H4 (cell line): ENCODE measurements at places on chromosomes 4 and X. TPM values are rescaled to one million over a fixed set of nuclear protein-coding genes. Genes with fewer than 3 reads are reported as not detected.

GRCh38 chrX:111492085-111492484 lies 19.4 kb upstream of the SERTM2 start:
- DNase-seq: peak; percentile 5

DNA sequence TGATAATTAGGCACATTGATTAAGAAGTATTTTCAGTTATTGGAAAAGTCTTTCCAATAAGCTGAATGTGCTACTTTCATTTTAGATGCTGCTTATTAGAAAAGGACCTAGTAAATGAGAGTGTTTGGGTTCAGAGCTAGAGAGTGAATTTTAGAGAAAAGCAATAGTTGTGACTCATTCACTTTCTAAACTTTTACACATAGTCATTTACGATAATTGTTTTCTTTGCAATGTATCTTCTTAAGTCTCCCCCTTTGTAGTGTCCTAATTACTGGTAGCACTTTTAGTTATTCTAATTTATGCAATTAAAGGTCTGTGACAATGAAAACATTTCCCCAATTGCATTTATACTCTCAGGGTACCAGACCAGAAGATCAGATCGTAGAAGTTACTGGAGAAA lies 1.3 kb downstream of the IL21 start:
- DNase-seq: no peak

DNA sequence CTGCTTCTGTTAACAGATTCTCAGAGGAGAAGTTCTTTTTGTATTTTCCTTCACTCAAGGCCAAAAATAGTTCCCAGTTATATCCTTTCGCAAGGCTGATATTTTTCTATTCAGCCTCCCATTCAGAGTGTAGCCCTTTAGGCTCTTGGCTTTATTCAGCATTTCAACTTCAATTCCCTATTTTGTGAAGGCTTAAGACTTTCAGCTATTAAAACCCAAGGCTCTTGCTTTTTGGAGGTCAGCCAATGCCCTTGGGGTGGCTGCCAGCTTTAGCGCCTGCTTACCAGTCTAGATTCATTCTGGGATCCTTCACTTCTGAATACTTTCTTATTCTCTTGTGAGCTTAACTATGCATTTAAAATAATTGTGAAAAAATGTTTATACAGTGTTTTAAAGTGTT lies 57.3 kb upstream of the ADGRA3 start:
- DNase-seq: no peak

DNA sequence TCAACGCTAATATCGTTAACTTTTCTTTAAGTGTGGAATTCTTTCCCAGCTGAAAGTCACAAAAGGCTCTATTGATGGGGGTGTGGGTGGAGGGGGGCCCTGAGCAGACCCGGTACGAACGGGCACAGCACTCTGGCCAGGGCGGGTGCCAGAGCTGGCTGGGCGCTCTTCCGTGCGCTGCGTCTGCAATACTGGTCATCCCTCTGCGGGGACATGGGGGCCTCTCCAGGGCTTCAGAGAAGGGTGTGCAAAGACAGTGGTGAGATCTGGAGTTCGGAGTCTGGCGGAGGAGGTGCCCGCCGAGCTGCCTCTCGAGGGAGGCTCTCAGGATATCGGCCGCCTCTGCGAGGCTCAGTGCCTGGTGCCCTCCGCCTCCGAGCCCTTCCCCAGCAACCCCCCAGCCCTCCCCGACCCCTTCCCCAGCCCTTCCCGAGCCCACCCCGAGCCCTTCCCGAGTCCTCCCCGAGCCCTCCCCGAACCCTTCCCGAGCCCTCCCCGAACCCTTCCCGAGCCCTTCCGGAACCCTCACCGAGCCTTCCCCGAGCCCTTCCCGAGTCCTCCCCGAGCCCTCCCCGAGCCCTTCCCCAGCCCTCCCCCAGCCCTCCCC lies 34.3 kb downstream of the FGFRL1 start:
- DNase-seq: no peak

DNA sequence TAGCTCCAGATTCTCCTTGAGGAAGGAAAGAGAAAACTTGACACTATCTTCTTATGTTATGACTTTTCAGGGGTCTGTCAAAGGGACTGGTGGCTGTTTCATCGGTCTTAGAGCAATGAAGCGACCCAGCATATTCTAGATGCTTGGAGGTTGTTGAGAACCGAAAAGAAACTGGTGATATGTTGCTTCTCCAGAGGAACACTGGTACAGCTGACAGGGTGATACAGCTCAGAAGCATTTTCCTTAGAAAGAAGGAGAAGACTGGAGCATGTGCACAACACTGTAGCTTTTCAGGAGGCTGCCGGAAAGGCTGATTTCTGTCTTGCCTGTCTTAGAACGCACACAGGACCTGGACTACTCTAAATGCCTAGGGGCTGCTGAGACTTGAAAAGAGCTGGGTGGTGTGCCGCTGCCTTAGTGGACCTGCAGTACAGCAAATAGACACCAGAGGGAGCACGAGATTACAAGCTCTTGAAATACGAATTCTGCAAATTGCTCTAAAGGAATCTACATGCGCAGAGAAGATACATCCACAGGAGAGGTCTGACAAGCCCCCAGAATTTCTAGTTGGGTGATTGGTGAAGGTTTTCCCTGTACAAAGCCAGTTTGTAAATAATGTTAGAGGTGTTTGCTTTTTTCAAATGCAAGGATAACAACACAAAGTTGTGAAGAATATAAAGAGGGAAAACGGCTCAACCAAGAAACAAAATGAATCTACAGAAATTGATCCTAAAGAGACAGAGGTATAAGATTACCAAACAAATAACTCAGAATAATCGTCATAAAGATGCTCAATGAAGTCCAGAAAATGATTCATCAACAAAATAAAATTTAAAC lies 223.1 kb upstream of the DMD start:
- DNase-seq: peak; percentile 46

- no peak for DNase-seq
These were observed 63.9 kb upstream of the PTPN13 start for GRCh38 chr4:86530183-86530582.

The F8A1 gene
- total RNA-seq: 6.4 and 11.8 TPM in 2 replicates

DNA sequence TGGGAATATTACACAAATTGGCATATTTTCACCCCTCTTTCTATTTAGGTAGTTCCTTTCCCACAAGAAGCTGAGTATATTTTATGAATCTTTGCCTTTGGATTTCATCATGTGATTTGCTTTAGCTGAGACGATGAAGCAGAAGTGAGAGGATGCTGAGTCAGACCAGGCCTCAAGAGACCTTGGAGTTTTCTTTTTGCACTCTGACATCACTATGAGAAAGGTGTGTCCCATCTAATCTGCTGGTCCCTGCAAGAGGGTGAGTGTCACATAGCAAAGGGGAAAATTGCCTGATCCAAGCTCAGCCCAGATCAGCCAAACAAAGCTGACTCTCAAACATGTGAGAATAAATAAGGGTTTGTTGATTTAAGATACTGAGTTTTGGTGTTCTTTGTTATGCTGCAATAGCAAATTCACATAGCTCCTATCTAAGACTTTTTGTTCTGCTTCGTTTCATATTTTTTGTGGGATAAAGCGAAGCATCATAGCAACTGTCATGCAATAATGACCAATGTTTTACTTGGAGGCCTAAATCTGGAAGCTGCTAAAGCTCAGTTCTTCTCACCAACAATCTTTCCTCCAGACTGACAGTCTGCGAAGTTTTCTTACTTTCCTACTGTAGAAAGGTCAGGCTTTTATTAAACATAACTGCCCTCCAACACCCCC lies 176.9 kb downstream of the PDHA2 start:
- peak; percentile 27 for DNase-seq

GRCh38 chrX:47644557-47645091 lies 5.7 kb downstream of the ELK1 start:
- no peak for DNase-seq

GRCh38 chrX:1390621-1391369 lies 1.1 kb downstream of the SLC25A6 start:
- DNase-seq: no peak

DNA sequence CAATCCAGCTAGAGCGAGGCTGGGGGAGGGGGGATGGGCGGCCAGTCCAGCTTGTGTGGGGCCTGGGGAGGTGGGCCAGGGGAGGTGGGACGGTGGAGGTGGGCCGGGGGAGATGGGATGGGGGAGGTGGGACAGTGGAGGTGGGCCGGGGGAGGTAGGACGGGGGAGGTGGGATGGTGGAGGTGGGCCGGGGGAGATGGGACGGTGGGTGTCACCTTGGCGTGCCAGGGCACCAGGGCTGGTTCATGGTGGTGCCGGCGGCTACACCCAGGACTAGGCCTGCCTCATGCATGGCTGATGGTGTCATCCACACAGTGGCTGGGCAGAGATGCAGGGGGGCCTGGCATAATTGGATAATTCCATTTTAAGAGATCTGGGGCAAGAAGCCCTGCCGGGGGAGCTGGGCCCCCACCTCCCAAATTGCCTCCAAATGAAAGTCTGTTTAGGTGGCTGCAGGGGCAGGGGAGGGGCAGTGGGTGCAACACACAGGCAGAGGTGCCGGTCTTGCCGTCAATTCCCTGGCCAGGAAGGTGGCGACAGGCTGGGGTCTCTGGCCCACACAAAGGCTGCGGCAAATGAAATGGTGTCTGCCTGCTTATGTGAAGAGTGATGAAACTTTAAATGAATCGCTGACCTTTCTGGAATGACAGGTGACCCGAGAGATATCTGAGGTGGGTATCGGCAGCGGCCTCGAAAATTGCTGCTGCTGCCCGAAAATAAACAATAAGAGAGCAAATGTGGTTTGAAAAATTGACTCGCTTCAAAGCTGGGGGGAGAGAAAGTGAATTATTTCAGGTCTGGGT lies 82.1 kb downstream of the FAM53A start:
- DNase-seq: no peak

- DNase-seq: no peak
These were observed 3.3 kb downstream of the RBM47 start for GRCh38 chr4:40626183-40626990.

- DNase-seq: no peak
These were observed 166.1 kb upstream of the KLF8 start for GRCh38 chrX:56066016-56066415.

- DNase-seq: no peak
These were observed 708.7 kb downstream of the TECRL start for GRCh38 chr4:63700569-63700968.

DNA sequence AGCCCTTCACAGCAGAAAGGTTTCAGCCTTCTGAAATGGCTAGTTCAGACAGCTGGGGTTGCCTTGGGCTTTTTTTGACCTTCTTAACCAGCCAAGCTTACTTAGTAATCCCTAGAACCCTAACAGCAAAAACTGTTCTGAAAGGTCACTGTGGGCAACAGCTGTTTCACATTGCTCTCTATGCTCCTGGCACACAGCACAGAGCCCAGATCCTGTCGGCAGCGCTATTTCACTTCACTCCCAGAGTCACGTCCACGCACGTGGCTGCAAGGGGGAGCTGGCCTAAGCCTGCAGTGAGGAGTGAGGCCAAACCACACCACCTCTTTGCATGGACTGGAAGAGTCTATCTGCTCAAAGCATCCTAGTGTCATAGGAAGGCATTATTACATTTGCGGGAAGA lies 32.0 kb upstream of the STS start:
- no peak for DNase-seq

The ATG4A gene
- total RNA-seq: 15.3 and 18.3 TPM in 2 replicates

The XAGE2 gene
- not detected in 2 replicates for total RNA-seq

- no peak for DNase-seq
These were observed 241.4 kb upstream of the ANXA3 start for GRCh38 chr4:78310007-78310739.

- no peak for DNase-seq
These were observed 105.5 kb downstream of the SHROOM3 start for GRCh38 chr4:76540486-76540885.

The HTT gene
- 20.3 and 23.9 TPM in 2 replicates for total RNA-seq

The EOLA2 gene
- 6.4 and 20.2 TPM in 2 replicates for total RNA-seq

The SPANXC gene
- total RNA-seq: 4.1 and 5.3 TPM in 2 replicates

DNA sequence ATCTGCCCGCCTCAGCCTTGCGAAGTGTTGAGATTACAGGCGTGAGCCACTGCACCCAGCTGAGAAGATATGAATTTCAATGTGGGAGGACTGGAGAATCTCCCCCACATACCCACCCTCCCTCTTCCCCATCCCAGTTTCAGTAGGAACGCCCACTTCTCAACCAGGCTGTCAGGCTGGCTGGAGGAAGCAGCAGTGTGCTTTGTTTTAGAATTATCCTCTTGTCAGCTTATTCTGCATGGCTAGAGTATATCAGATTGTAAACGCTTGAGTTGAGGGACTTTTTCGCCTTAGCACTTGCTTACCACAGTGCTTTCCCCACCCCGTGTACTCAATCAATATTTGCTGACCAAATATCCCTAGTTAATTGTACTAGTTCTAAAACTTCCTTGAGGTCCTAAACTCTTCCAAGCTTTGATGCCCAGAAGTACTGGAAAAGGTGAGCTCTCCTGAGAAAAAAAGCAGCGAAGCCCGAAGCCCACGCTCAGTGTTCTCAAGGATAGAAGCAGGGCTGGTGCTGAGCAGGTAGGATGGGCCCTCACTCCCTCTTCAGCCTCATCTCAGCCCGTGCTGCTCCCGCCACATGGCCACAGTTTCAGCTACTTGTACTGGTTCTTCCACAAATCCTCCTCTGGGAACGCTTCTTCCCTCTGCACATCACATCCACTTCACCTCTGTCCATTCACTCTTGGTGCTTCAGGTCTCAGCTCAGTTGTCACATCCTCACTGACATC lies 7.3 kb upstream of the ARHGAP10 start:
- DNase-seq: no peak

DNA sequence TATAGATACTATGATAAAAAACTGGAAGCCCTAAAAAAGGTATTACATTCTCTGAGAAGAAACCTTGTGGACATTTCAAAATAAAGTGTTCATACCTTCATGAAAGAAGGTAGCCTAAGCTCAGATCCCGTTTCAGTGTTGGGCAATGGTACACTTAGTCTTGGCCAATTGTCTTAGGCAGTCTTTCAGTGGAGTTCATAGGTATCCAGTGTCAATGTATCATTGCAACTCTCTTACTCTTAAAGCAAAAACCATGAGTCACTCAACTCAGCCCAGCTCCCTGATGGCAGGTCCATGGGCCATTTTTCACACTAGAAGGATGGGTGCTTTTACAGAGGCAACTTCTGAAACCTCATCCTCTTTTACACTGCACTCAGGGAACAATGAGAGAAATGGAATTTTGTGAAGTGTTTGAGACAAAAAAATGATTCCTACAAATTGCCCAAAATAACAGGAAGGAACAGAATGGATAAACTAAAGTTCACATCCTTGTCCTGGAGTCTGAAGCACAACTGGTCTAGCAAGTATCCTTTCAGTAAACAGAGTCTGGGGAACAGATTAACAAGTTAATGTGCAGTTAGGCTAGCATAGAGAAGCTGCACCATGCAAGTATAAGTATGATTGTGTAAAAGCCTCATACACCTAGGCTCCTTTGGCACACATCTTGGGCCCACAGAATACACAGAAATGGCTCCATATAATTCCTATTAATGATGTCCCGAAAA lies 7.0 kb upstream of the ZNF827 start:
- no peak for DNase-seq

DNA sequence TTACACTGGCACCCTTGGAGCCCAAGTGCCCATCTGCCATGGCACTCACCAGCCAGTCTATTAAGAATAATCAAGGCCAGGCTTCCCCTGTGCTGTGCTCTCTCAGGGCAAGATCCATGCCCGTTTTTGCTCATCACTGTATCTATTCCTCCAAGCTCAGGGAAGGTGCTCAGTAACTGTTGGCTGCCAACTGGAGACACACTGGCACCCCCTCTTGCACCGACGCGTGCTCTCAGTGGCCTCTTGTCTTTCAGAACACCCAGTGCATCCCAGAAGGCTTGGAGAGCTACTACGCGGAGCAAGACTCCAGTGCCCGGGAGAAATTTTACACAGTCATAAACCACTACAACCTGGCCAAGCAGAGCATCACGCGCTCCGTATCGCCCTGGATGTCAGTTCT lies 30.1 kb downstream of the NSG1 start:
- DNase-seq: no peak

The PRR32 gene
- not detected in 2 replicates for total RNA-seq
